Left ventricle myocardium superior (tissue), 1 donor: ENCODE measurements at places on chromosomes 4 and X. TPM values are rescaled to one million over a fixed set of nuclear protein-coding genes. Genes with fewer than 3 reads are reported as not detected.

- no peak for DNase-seq
These were observed 23.4 kb downstream of the CYTL1 start for GRCh38 chr4:4995908-4996265.

HOPX gene
- total RNA-seq = 64.8 TPM

- no peak for DNase-seq
These were observed 69.6 kb upstream of the C4orf50 start for GRCh38 chr4:6087669-6088341.

CLDN22 gene
- total RNA-seq = not detected

GNPDA2 gene
- total RNA-seq = 9.3 TPM

PAGE2B gene
- not detected for total RNA-seq

- DNase-seq = no peak
These were observed 58.0 kb upstream of the EGFL6 start for GRCh38 chrX:13511241-13511943.

MXRA5 gene
- total RNA-seq = 1.7 TPM

GRCh38 chr4:138196153-138196552, 46.0 kb downstream of the SLC7A11 start:
- DNase-seq = peak; percentile 15

GRCh38 chrX:24658421-24658820, 11.3 kb upstream of the PCYT1B start:
- DNase-seq = no peak

PDZD4 gene
- 2.6 TPM for total RNA-seq

- DNase-seq = no peak
These were observed 644.7 kb upstream of the BOD1L1 start for GRCh38 chr4:14272206-14272605.

GRCh38 chrX:48761674-48762471, at the start of gene GLOD5:
Gene GLOD5 (plus strand): TSS chrX:48761747. CDS start chrX:48761791, 44 bp downstream.
- DNase-seq = no peak

DNA sequence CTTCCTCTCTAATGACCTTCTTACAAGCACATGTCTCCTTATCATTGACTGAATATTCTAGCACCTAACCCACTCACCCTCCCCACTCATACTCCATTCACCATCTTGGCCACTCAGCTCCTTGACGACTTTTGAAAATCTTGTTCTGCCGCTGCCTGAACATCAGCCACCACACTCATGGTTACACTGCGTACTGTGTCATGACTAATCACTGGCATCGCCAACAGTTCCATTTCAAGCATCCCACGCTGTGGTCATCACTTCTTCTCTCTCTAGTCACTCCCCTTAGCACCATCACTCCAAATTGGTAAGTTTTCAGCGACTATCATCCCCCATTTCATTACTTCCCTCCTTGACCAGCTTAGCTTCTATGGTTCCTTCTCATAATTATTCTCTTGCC, 352.8 kb downstream of the MAPK10 start:
- DNase-seq = no peak

HDX gene
- total RNA-seq = 0.99 TPM

- DNase-seq = no peak
These were observed 7.0 kb downstream of the SPP1 start for GRCh38 chr4:87982446-87983010.

PPP1R2C gene
- total RNA-seq = not detected

GRCh38 chrX:18654875-18655836, 16.8 kb downstream of the RS1 start:
- DNase-seq = no peak

DNA sequence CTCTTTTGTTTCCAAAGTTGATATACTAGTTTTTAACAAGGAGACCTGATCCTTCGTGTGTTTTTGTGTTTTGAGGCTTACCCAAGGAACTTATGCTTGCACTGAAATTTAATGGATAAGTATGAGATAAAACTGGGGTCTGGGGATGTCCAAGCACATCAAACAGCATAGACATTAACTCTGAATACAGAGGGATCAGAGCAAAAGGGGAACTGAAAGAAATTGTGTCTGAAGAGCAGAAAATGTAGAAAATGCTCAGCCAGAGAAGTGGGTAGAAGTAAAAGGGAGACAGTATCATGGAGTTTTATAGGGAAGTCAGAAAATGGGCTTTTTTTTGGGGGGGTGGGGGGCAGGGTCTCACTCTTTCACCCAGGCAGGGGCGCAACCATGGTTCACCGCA, 695.4 kb downstream of the ARAP2 start:
- DNase-seq = no peak

- DNase-seq = no peak
These were observed 105.1 kb upstream of the ANXA10 start for GRCh38 chr4:167987285-167987684.

- DNase-seq = no peak
These were observed 1040.7 kb upstream of the INTU start for GRCh38 chr4:126592088-126592487.

- DNase-seq = no peak
These were observed 30.5 kb upstream of the PPP2R2C start for GRCh38 chr4:6502747-6503465.

PCDH11X gene
- not detected for total RNA-seq

GRCh38 chr4:80188801-80189458, 8.4 kb upstream of the PRDM8 start:
- DNase-seq = no peak

TMEM47 gene
- total RNA-seq = 32.1 TPM

FMR1NB gene
- not detected for total RNA-seq

- no peak for DNase-seq
These were observed 170.0 kb downstream of the ARHGAP10 start for GRCh38 chr4:147901916-147902315.

DNA sequence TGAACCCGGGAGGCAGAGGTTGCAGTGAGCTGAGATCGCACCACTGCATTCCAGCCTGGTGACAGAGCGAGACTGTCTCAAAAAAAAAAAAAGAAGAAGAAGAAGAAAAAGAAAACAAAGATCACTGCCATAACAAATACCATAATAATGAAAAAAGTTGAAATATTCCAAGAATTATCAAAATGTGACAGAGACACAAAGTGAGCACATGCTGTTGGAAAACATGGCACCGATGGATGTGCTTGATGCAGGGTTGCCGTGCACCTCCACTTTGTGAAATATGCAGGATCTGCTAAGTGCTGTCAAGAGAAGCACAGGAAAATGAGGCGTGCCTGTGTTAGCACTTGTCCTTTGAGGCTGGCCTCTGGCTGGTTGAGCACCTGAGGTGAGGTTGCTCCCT, 133.3 kb downstream of the STK32B start:
- no peak for DNase-seq

- DNase-seq = no peak
These were observed 367.2 kb downstream of the BMPR1B start for GRCh38 chr4:95124906-95125504.

MAP7D2 gene
- total RNA-seq = 0.74 TPM

GRCh38 chr4:186844059-186844681, 120.5 kb upstream of the FAT1 start:
- DNase-seq = peak; percentile 31

- DNase-seq = no peak
These were observed 14.5 kb downstream of the SOD3 start for GRCh38 chr4:24809815-24810405.

IL21 gene
- total RNA-seq = not detected

GRCh38 chr4:128854433-128854832, 44.9 kb downstream of the JADE1 start:
- DNase-seq = no peak

- no peak for DNase-seq
These were observed 208.2 kb downstream of the TMA16 start for GRCh38 chr4:163702736-163703135.

- DNase-seq = no peak
These were observed 32.0 kb upstream of the SGMS2 start for GRCh38 chr4:107792711-107793110.

UBA1 gene
- total RNA-seq = 100 TPM

DNA sequence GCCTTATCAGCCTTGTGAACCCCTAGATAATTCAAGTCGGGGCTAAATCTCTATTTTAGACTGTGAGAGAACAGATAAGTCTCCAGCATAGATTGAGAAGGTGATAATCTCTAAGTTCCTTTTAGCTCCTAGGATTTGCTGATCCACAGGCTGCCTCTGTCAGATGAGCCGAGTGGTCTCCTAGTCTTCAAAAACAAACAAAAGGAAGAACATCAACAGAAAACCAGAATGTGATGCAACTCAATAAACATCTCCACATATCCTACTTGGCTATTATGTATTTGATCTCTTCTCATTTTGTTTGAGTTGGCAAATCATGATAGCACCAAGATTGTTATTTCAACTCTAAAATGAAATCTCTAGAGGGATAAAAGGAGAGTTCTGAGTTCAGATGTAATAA, 88.4 kb upstream of the SLC7A11 start:
- DNase-seq = no peak

DNA sequence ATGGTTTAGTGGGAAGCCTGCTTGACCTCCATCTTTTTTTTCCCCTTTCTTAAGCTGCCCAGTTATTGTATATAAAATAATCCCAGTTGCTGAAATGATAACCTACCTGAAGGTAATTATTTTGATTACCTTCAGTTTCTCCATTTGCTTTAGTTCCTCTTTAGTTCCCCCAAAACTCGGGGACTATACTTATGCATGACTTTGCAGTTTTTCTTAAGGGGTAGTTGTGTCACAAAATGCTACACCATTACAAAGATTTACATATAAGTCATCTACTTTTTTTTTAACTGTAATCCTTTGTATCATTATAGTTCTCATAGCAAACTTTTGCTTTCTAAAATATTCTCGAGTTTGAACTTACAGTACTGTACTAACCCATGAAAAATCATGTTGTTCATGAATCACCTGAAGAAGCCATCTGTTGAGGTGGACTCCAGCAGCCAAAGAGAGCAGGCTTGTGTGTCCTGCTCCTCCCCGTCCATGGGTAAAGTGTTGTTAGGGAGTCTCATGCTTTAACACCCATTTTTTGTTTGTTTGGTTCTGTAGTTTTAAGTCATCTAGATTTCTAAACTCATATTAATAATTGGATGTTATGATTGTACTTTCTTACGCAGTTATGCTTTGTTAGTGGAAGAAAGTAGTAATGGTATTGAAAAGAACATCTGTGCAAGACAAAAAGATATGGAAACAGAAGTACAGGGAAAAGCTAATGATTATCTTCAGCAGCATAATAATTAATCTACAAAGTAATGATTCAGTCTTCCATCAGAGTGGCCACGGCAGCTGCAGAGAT, 34.6 kb downstream of the HADH start:
- no peak for DNase-seq

- no peak for DNase-seq
These were observed 21.3 kb upstream of the SFRP2 start for GRCh38 chr4:153809916-153810810.

GRCh38 chr4:72451349-72451748, 117.7 kb downstream of the ADAMTS3 start:
- peak; percentile 37 for DNase-seq

- no peak for DNase-seq
These were observed 17.1 kb downstream of the BEND2 start for GRCh38 chrX:18203631-18204030.

NEUROG2 gene
- total RNA-seq = not detected

- DNase-seq = no peak
These were observed 39.8 kb downstream of the NPY2R start for GRCh38 chr4:155248002-155248896.

TEX13B gene
- not detected for total RNA-seq

FGA gene
- total RNA-seq = not detected

DNA sequence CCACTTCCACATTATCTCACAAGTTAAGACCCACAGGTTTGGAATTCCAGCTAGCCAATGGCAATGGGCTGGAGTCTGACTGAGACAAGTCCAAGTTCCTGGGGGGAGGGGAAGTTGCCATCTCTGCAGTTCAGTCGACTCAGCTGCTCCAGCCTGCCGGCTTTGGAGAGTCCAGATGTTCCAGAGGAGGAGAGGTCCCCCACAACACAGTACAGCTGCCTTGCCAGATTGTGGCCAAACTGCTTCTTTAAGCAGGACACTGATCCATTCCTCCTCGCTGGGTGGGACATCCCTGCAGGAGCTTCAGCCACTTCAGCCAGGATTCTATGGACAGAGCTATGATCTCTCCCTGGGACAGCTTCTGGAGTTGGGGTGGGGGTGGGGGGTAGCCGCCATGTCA, 199.2 kb downstream of the EDA start:
- DNase-seq = no peak

GRCh38 chr4:25301471-25301870, 11.1 kb upstream of the ZCCHC4 start:
- DNase-seq = no peak

- no peak for DNase-seq
These were observed 36.9 kb upstream of the SH3KBP1 start for GRCh38 chrX:19924285-19924684.

HSFX3 gene
- total RNA-seq = not detected

GRCh38 chr4:48241731-48242130, 27.9 kb downstream of the TEC start:
- DNase-seq = no peak

- no peak for DNase-seq
These were observed 54.0 kb upstream of the UGT2B15 start for GRCh38 chr4:68724426-68724825.

GRCh38 chr4:36417146-36417545, 135.7 kb downstream of the DTHD1 start:
- no peak for DNase-seq

VCX3B gene
- total RNA-seq = not detected

DNA sequence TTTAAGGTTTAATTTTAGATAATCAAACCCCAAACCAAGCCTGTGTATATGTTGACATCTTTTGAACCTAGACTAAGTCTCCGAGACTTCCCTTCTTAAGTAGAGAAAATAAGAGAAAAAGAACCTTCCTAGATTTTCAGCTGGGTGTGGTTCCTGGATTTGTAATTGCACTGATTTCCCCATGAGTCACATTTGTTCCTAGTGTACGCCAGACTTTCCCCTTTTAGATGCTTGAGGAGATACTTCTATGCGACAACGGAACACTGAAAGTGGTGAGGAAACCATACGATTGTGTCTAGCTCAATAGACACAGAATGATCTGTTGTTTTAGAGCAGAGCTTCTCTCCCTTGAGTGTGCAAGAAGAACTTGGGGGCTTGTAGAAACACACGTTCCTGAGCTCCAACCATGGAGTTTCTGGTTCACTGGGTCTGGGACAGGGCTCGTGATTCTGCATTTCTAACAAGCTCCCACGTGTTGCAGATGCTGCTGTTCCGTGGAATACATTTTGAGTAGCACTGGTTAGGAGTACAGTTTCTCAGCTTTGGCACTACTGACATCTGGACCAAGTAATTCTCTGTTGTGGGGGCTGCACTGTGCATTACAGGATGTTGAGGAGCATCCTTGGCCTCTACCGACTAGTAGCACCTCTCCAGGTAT, 87.1 kb downstream of the AMELX start:
- no peak for DNase-seq

DNA sequence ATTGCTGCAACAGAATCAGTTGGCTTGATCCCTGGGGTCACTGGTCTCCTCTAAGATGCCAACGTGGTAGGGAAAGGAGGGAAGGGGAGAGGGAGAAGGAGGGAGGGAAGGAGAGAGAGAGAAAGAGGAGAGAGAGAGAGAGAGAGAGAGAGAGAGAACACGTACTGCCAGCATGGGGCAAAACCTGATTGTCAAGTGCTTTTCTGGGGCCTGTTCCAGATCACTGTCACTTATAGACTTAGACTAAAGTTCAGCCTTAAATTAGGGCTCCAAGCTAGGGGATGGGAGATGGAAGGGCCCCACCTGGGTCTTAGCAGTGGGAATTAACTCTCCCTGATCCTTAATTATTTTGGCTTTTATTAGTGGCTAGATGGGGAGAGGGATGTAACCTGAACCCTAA, 12.9 kb downstream of the SHROOM4 start:
- DNase-seq = no peak

- no peak for DNase-seq
These were observed 419.6 kb upstream of the CPEB2 start for GRCh38 chr4:14582677-14583076.
